Hematopoietic multipotent progenitor cell treated with erythropoietin and hydrocortisone succinate and interleukin-3 and kit ligand, for 15 days (in vitro differentiated cells): ENCODE measurements at places on chromosomes 1 and 21.

DNA sequence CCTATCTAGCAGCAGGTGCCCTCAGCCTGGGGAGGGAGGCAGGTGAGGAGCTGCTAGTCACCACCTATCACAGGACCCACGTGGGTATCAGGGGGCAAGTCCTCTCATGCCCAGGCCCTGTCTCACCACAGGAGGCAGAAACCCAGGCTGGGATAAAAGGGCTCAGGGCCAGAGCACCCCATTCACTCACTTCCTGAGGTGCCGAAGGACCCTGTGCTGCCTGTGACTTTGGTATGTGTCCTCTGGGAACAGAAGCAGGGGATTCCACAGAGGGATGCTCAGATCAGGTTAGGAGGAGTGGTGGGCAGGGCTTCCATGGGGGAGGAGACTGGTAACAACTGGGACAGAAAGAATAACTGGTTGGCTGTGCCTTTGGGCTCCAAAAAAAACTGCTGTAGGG, at the start of gene LCE1E:
Gene LCE1E, plus strand, starts transcription at position 181 of the 400 bp plus-strand sequence. CDS start 1,043 bp downstream, outside the sequence.
- DNase-seq: no peak

GRCh38 chr1:24931468-24932231, 1.6 kb upstream of the RUNX3 start:
- no peak for DNase-seq

DNA sequence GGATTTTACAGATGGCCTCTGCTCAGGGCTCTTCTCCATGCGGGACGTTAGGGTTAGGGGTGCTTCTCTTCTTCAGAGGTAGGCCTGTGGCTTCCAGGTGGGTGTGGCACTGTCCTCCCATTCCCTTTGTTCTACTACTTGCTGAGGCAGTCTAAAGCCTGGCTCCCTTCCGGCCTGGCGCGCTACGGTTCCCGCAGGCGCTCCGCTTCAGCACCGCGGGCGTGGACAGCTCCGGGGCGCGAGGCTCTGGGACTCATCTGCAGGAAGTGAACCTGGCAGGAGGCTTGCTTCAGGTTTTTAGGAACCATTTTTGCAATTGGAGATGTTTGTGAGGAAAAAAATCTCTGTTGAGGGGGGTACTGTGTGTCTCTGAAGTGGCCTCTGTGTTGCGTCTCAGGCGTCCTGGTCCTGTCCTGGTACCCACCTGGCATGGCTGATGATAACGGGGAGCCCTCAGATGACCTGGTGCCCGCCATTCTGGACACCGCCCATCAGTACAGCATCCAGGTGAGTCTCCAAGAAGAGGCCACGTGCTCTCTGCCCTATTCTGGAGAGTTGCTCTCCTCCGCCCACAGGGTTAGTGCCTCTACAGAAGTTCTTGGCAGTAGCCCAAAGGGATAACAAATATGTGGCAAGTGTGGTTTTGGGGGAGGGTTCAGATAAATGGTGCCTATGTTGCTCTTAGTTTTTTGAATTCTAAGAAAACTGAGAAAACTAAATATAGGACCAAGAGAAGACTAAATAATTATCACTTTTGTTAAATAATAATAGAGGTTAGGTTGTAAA, 1.9 kb downstream of the MANEAL start:
- peak; percentile 11 for DNase-seq

GRCh38 chr1:199545780-199546179, 481.7 kb upstream of the NR5A2 start:
- DNase-seq: no peak

DNA sequence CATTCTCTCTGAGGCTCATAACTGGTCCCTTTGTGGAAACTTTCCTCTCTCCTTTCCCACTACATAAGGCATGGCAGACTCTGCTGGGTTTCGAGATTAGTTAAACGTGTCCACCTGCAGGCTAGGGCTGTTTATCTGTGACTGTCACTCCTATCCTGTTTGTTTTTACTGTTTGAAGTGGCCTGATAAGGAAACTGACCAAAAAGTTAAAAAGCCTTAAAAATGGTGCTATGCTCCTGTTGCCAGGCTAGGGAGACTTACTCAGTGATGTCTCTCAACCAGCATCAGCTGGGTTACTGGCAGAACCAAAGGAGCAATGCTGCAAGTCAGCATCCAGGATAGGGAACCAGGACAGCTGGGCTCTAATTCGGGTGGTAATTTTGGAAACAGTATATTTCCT, 3.9 kb downstream of the PIGV start:
- DNase-seq: peak; percentile 48

DNA sequence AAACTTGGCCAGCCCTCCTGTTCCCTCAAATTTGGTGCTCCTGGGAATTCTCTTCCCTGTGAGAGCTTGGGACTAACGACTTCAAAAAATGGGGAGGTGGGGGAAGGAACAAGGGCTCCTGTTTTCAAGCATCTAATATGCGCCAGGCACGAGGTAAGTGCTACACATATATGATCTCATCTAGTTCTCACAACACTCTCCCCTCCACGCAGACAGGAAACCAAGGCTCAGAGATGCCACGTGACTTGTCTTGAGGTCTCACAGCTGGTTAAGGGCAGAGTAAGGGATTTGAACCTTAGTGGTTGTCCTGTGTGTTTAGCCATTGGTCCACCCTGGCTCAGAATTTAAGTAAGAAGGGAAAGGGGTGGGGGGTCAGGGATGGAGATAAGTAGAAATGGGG, 125.9 kb downstream of the DMRTB1 start:
- no peak for DNase-seq
